ENCODE measurements at places on chromosomes 3 and 15.

DNA sequence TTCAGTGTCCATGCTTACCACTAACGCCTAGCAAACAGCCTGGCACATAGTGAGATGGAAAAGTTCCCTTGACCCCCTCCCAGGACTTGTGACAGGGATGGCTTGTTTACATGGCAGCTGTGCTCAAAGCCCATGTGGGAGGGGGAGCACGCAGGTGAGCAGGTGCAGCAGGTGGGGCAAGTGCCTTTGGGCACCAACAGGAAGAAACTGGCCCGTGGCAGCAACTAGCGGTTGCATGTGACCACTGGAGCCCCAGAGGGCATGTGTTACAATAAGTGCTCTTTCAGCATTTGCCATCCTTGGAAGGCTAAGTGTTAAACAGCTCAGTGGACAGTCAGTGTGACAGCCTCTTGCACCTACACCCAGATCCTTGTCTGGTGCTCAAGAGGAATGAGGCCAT lies 734.6 kb downstream of the TUSC7 start:
- no peak for DNase-seq

DNA sequence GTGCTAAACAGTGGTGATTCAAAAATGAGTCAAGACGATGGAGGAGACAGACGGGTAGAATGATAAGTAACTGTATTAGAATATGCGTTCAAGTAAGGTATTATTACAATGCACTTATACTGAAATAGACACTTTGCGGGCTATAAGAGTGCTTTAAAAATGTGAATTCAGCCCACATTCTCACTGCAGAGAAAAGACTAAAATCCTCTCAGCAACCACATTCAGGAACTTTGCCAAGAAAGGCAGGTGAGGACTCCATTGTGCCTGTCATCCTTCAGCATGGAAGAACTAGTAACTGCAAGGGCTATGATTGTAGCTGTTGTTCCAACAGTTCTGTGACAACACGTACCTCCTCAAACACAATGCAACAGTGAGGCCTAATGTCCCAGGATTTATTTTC lies 272.0 kb downstream of the RORA start:
- DNase-seq: no peak

DNA sequence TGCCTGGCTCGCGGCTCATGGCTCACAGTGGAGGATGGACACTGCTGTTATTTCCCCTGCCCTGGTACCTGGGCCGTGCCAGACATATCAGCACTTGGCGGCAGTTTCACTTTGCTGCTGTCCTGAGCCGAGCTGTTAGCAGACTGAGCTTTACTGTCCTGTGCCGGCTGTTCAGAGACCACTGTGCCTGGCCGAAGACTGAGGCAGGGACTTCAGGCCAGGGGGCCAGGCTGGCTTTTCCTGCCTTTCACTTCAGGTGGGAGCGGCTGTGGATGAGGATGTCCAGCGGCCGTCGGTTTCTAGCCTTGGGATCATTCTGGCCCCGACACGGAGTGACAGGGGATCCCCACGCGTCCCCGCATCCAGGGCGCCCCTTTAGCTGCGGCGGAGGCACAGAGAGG lies 1.1 kb downstream of the ATP10A start:
- DNase-seq: no peak

- DNase-seq: no peak
Observed at GRCh38 chr15:88932875-88933330, 19.7 kb upstream of the MFGE8 start.

- DNase-seq: no peak
Observed at GRCh38 chr3:8953313-8953712, 10.0 kb downstream of the RAD18 start.

DNA sequence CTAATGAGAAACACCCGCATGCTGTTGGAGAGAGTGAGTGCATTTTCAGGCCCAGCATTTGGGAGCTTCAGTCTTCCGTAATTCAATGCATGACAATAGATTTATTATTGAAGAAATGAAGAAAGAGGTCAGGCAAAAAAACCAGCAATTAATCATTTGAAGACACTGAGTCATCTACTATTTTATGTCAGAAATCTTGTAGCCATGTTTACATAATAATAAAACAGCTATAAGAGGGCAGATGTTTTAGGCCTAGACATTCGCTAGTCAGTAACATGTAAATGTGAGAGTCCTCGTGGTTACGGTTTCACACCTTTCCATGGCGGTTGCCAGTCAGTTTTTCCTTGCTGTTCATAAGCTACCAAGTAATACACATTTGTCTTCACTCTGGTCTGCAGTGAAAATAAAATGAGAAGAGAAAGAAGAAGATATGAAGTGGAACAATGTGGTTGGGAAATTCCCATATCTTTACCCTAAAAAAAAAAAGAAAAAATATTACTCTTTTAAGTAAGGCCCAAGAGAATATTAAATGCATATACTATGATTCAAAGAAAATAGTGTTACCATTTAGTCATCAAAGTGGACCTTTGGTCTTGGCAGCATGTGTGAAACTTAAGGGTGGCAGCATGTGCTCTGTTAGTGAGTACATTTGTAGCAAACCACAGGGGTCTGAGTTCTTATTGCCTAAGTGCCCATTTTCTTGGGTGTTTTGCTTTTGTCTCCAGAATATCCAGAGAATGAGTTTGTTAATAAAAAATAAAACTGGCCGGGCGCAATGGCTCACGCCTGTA lies 140.5 kb upstream of the TBL1XR1 start:
- peak; percentile 70 for DNase-seq

DNA sequence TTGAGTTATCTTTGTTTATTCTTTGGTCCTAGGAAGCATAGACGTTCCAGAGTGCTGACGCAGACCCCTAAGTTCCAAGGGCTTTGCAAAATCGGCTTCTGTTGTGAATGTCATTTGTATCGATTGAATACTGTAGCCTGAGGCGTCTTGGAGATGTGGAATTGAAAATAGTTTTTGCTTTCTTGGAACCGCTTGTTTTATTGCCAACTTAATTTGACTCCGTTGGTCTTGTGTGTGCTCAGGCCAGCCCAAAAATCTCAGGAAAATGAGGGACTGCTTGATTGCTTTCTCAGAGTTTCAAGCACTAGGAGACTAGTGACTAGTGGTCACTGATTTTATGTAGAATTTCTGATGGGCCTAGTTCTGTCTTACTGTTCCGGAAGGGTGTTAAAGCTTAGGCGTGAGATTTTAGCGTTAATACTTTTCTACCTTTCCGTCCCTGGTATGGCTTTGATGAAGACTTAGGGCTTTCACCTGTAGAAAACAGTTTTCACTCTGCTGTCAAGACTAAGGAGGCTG lies 263 bp upstream of the UTS2B start:
- DNase-seq: no peak

DNA sequence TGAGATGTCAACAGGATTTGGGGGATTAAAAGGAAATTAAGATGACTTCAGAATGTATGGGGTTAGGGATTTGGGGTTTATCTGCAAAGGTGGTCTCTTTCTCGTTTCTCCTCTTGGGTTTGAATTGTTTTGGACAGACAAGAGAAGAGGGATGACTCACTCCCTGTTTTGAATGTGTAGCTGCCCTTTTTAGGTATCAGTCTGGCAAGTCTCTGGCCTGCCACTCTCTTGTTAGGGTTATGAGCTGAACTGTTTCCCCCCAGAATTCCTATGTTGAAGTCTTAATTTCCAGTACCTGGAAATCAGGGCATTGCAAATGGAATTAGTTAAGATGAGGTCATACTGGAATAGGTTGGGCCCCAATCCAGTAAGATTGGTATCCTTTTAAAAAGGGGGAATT lies 291.7 kb downstream of the MEX3B start:
- DNase-seq: no peak

DNA sequence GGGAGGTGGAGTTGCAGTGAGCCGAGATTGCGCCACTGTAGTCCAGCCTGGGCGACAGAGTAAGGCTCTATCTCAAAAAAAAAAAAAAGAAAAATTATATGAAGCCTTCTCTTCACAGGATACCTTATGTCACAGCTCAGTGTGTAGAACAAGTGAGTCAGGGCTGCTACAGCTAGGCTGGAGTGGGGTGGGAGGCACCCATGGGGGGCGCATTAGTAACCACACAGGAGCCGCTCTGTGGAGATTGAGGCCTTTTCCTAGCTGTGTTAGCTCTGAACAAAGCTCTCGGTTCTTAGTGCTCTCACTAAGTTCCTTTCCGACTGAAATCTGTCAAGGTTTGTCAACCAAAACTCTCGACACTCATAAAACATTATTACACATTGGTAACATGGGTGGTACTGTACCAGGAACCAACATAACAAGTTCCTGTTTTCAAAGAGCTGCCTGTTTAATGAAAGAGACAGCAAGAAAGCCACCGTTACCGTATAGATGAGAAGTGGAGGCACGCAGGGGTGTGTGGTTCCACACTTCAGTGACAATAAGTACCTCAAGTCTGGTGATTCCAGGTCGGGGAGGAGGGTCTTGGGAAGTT lies 4.5 kb downstream of the LRRC31 start:
- no peak for DNase-seq

DNA sequence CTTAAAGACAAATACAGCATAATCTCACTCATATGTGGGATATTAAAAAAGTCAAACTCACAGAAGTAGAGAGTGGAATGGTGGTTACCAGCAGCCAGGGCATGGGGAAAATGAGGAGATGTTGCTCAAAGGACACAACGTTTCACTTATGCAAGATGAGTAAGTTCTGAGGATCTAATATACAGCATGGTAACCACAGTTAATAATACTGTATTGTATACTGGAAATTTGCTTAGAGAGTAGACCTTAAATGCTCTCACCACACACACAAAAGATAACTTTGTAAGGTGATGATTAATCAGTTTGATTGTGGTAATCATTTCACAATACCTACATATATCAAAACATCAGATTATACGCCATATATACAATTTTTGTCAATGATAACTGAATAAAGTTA lies 60.0 kb downstream of the MYH15 start:
- no peak for DNase-seq

- DNase-seq: no peak
Observed at GRCh38 chr15:74262625-74263024, 26.5 kb downstream of the CCDC33 start.

GRCh38 chr3:71219744-71220638 lies 363.5 kb downstream of the FOXP1 start:
- DNase-seq: no peak

- no peak for DNase-seq
Observed at GRCh38 chr15:58952751-58953150, 19.3 kb upstream of the SLTM start.

GRCh38 chr3:112038863-112039262 lies 4.3 kb downstream of the TMPRSS7 start:
- DNase-seq: no peak

DNA sequence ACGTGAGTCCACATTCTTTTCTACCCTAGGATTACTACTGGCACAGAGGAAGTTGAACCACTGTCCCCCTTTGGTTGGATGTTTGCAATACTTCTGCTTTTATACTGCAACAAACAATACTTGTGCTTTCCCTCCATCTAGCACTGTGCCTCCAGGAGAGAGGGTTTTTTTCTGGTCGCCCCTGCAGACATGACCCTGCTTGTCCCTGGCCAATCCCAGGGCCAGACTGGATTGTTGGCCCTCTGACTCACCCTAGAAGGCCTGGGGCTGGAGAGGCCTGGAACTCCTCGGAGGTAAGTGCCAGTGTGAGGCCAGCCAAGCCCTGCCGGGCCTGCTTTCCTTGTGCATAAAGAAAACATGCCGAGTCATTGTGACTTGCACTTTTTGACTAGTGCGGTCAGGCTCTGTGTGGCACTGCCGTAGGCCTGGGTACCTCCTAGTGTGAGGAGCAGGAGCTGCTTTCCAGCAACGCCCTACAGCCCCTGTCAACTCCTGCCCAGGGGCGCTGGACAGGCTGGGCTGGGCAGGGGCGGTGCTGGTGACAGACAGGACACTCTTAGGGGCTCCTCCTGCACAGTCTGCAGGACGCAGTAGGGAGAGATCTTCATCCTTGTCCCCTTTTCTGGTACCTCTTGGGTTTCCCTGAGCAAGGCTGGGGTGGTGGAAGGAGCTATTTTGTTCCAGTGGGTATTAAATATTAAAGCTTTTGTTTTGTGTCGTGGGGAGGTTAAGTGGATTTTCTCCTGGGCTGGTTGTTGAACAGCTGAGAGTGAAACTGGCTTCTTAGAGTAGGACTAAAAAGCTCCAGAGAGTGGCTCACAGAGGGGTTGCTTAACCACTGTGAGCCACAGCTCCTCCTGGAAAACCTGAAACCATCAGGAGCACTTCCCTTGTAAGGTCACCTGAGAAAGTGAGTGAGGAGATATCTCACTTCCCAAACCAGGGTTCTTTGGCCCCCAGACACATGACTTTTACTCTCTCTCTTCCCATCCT lies 14.4 kb upstream of the TKT start:
- no peak for DNase-seq

GRCh38 chr15:70071799-70072198 lies 25.9 kb downstream of the TLE3 start:
- DNase-seq: no peak

GRCh38 chr3:67564973-67565372 lies 89.4 kb downstream of the SUCLG2 start:
- DNase-seq: no peak

- no peak for DNase-seq
Observed at GRCh38 chr3:53835257-53835656, 11.0 kb downstream of the CHDH start.

GRCh38 chr15:88166082-88166993 lies 90.2 kb downstream of the NTRK3 start:
- DNase-seq: no peak

DNA sequence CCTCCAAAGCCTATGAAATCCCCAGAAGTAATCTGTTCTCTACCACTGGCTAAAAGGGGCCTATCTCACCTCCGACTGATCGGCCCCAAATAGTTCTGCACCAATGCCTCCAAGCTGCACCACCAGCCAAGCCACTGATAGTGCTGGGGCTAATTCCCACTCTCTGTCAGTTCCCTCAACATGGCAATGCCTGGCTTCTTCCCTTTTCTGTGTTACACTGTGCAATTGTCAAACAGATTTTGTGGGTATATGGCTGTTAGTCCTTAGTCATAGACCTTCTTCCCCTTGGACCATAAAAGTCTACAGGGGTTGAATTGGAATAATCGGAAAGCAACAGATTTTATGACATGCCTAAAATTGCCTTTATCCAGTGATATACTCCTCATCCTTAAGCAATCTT lies 9.3 kb upstream of the UBE2E2 start:
- DNase-seq: no peak

- DNase-seq: no peak
Observed at GRCh38 chr15:70051948-70052633, 45.6 kb downstream of the TLE3 start.

GRCh38 chr3:178063461-178063860 lies 472.8 kb upstream of the KCNMB2 start:
- no peak for DNase-seq

- DNase-seq: no peak
Observed at GRCh38 chr15:67100801-67101581, 35.6 kb downstream of the SMAD3 start.

DNA sequence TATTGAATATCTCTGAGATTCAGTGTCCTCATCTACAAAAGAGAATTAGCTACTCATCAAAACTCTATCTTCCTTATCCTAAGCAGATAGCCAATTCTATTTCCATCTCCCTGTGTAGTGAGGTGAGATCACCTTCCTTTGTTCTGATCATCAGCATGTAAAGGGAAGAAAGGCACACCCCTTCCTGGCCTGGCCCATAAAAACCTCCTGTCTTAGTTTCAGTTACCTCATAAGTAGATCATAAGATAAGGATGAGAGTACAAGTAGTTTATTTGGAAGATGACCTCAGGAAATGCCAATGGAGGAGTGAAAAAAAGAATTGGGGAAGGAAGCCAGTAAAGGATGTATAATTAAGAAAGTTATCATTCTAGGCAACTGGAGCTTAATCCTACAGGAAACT lies 114.5 kb upstream of the GADL1 start:
- DNase-seq: no peak

GRCh38 chr3:116298151-116298550 lies 147.1 kb downstream of the LSAMP start:
- no peak for DNase-seq

All from NK-92 treated with Interleukin-12 subunit alpha and Interleukin-12 subunit beta, amount 100 ng/mL, for 24 hours (cell line).